ENCODE measurements at places on chromosomes 16 and 17.

- no peak for DNase-seq
Observed at GRCh38 chr17:47210105-47210504, 957 bp downstream of the MYL4 start.

- DNase-seq = no peak
Observed at GRCh38 chr17:9226130-9226793, 205.0 kb downstream of the NTN1 start.

- no peak for DNase-seq
Observed at GRCh38 chr17:2204393-2204792, 99.2 kb downstream of the SMG6 start.

GRCh38 chr17:31811101-31811500, 47.9 kb downstream of the COPRS start:
- no peak for DNase-seq

DNA sequence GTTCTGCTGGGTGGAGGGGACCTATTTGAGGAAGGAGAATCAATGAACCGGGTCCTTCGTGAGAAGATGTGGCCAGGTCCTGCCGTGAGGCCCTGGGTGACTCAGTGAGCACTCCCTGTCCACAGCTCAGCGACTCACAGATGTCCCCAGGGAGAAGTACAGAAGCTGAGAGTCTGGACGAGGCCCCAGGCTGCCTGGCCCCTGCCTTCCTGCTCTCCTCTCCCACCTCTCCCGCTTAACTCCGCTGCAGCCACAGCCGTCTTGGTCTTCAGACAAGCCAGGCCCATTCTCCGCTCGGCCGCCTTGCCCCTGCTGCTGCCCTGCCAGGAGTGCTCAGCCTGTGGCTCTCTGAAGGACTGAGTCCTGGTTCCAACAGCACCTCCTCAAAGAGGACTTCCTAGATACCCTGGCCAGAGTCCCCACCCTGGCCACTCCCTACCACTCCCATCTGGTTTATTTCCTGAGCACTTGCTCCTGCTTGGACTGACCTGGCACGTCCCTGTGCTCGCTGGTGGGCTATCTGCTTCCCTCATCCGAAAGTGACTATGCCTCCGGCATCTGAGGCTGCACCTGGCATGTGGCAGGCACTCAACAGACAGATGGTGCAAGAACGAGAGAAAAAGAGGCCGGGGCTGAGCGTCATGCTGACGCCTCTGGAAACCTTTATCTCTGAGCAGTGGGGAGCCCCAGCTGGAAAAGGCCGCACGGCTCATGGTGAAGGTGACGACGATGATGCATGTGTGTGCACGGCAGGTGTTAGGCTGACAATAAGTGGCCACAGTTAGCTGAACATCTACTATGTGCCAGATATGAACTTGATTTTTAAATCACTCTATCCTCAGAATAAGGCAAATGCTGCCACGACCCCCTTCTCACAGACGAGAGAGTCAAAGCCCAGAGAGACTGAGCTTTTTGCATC, 9.2 kb upstream of the TNFRSF13B start:
- DNase-seq = no peak

GRCh38 chr17:33623841-33624240, 330.7 kb upstream of the ASIC2 start:
- DNase-seq = no peak

DNA sequence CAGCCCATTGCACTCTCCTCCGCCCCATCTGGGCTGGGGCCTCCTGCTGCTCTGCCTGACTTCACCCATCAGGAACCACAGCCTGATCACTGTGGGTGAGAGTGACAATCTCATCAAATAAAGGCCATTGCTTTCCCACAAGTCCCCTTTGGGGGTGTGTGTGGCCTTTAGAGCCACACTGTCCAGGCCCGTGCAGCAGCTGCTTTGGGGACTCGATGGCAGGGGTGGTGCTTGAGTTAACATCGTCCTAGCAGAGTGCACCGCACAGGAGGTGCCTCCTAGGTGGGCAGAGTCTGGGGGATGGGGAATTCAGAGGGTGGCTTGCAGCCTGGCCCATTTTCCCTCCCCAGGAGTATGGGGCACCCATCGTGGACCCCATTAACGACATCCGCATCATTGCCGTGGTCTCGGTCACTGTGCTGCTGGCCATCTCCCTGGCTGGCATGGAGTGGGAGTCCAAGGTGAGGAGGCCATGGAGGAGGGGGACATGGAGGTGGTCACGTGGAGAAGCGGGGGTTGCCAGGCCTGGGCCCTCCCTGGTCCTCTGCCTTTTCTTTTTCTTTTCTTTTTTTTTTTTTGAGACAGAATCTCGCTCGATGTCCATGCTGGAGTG, 5.4 kb downstream of the SLC12A3 start:
- DNase-seq = no peak

GRCh38 chr17:75433218-75433783, 23.1 kb upstream of the TMEM94 start:
- no peak for DNase-seq

- DNase-seq = no peak
Observed at GRCh38 chr17:75707079-75707571, 14.1 kb upstream of the ITGB4 start.

- no peak for DNase-seq
Observed at GRCh38 chr17:9959377-9959981, 54.4 kb upstream of the RCVRN start.

DNA sequence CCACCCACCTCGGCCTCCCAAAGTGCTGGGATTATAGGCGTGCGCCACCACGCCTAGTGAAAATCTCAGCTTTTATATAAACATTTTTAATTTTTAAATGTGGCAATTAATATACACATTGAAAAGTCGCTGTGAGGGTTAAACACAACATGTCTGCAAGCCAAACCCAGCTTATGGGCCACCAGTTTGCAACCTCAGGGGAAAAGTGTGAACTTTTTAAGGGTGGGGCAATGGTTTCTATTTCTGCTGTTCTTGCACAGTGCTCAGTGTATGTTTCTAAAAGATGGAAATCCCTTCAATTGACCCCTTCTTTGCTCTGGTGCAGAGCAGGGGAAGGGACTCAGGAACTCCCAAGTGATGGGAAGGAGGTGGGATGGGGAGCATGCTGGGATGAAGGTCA, 18.3 kb upstream of the SUPT4H1 start:
- DNase-seq = no peak

DNA sequence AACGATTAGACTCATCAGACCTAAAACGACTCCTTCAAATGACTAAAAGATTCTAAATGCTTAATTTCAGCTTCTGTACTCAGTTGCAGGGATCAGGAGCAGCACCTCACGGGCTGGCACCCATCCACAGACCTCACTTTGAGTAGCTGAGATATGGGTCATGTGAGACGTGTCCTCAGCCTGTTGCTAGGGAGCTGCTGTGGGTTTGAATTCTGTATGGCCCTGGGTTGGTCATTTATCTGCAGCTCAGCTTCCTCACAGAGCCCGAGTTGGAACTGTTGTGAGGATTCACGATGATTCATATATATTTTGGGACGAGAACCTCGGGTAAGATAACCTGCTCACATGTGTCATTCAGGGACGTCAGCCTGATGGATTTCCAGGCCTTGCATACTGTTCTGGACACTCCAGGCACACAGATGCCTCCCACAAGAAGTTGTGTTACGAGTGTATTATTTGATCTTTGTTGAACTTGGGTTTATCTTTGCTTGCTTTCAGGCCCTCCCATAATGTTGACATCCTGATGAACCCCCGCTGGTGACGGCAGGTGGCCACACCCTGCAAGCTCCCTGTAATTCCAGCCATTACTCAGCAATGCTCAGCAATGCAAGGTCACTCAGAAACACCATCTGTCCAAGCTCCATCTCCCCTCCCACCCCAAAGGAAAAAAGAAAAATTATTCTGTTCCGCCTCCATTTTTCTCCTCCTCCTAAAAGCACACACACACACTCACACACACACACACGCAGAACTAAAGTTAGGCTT, 137.6 kb downstream of the RBFOX3 start:
- DNase-seq = no peak

- DNase-seq = no peak
Observed at GRCh38 chr16:85205747-85206471, 93.6 kb upstream of the CIBAR2 start.

GRCh38 chr16:65126845-65127624, 5.2 kb upstream of the CDH11 start:
- DNase-seq = no peak

- DNase-seq = no peak
Observed at GRCh38 chr17:2282297-2282873, 21.2 kb downstream of the SMG6 start.

DNA sequence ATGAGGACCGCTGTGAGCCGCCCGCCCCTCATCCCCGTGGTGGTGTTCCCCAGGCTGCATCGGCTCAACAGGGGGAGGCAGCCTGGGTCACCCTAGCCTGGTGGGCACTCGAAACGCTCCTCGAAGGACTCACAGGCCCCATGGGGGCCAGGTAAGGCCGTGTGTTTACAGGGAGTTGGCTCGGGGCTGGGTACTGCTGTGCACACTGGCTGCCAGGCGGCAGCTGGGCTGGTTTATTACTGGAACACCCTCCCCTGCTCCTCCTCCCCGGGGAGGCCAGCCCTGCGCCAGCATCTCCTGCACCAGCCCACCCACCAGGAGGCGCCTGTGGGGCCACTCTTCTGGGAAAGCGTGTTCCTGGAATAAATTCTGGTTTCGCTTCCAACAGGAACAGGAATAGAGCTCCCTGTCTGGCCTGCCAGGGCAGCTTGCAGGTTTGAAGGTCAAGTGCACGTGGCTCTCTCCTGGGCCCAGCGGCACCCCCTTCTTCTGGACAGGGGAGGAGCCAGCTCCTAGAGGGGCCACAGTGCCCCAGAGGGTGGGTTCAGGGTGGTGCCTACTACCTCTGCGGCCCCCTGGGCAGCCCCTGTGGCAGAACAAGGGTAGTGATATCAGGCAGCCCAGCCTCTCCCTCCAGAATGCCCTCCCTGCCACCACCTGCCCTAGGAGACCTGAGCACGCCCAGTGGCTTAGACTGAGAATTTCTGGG, 11.3 kb downstream of the MCRIP1 start:
- DNase-seq = no peak

GRCh38 chr16:48963901-48964615, 317.6 kb downstream of the CBLN1 start:
- DNase-seq = peak; percentile 64

DNA sequence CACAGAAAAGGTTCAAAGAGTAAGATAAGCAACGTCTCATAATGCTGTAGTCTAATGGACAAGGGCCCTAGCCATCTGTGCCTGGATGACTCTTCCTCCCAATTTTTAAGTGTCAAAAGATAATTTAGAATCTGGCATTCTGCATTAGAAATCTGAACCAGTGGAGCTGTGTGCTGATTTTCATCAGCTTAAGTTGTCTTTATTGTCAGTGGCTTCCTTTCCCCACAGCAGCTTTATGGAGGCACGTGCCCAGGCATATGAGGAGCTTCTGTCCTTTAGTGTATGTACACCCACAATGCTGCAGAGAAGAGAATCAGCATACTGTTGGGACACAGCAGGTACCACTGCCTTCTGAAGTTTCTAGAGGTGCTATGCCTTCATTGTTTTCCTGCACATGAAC, 37.9 kb downstream of the HEATR6 start:
- no peak for DNase-seq

- no peak for DNase-seq
Observed at GRCh38 chr17:77404812-77405581, 264.2 kb downstream of the SEC14L1 start.

DNA sequence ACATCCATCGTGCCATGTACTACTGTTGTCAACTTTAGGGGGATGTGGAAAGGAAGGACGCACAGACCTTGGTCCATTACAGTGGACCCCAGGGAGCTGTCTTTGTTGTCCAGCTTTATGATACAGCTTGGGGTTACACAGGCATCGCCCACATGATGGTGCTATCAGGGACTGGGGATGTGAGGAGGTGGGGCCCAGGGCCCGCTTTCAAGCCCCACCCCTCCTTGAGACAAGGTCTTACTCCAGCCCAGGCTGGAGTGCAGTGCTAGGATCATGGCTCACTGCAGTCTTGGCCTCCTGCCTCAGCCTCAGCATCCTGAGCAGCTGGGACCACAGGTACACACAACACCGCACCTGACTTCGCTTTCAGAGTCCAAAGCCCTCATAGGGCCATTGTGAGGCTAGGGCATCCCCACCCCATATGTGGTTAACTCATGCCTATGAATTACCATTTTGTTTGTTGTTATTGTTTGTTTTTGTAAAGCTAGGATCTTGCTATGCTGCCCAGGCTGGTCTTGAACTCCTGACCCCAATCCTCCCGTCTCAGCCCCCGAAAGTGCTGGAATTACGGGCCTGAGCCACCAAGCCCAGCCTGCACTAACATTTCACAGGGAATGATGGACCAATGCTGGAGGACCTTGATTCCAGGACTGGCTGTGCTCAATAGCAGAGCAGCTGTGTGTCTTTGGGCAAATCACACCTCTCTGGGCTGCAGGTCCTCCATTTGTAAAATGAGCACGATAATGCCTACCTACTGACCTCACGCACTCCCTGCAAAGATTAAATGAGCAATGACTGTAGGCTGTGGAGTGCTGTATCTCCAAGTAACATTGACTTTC, 17.2 kb downstream of the ST3GAL2 start:
- no peak for DNase-seq

GRCh38 chr16:10868596-10869469, 8.2 kb upstream of the CIITA start:
- no peak for DNase-seq

- peak; percentile 100 for DNase-seq
Observed at GRCh38 chr17:43360739-43361505, 37.9 kb upstream of the ARL4D start.

- DNase-seq = no peak
Observed at GRCh38 chr17:44688200-44688599, 1.4 kb downstream of the CCDC43 start.

DNA sequence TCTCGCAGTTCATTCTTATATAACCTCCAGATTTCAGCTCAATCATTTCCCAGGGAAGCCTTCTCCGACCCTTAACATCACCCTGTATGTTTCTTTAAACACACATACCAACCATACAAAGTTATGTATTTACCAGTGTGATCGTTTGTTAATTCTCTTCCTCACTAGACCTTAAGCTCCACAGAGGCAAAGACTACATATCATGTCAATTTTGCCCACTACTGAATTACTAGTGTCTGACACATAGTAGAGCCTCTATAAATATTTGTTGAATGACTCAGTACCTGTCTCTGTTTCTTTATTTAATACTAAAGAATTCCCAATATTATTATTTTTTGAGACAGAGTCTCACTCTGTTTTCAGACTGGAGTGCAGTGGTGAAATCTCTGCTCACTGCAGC, 137.2 kb downstream of the SHISA9 start:
- DNase-seq = no peak

DNA sequence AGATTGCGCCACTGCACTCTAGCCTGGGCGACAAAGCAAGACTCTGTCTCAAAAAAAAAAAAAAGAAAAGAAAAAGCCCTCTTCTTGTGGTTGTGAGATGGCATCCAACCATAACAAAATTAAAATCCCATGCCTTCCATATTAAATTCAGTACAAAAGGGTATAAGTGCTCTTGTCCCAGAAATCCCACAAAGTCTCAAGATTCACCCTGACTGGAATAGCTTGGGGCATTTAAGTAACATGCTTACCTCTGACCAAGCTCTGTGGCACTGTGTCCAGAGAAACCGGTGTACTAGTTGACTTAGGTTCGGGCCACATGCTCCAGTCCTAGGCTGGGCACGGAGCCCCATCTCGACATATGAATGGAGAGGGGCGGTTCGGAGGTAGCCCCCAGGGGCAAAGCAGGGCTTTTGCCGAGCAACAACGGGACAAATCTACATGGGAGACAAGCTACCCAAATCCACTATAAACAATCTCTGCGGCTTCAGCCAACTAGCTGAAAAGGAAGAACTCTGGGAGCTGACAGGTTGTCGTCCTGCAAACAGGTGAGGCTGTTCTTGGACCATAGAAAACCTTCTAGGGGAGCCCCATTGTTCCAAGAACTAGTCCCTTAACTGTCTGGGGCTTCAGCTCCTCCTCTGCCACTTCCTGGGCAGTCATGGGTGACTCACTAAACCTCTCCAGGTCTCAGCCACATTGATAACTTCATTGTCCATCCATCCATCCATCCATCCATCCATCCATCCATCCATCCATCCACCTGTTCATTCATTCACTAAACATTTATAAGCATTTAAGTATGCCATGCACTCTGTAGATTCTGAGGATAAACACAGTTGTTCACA, 10.3 kb upstream of the IL4R start:
- DNase-seq = no peak

Data from epithelial cell of proximal tubule (primary cell).